ENCODE measurements at places on chromosomes 3 and 15.
A peak's percentile ranks its signal among the peaks of the same experiment; 100 is the strongest.

DNA sequence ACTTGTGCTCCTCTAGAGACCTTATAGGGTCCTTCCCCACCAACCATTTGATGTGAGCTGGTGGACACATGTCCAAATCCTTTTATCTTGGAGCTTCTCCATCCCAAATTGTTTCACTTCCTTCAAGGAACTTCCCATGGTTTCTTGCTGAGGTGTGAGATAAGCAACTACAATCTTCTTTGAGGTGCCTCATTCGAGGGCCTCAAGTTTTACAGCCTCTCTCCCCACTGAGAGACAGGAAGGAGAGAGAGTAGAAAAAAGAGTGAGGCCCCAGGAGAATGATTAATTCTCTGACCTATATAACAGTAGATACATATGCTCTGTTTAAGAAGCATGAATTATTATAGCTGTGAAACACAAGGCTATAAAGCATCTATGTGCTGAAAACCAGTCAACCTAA is 70.5 kb downstream of the SUMF1 start:
- H3K27me3 ChIP-seq = no peaks in the 10 kb centered on the region
- no peak for DNase-seq
- H3K27ac ChIP-seq = no peak overlapping the region
- peaks cover 3% of the 10 kb centered on the region for H3K4me1 ChIP-seq
- H3K4me3 ChIP-seq = no peak overlapping the region
- no peaks in the 10 kb centered on the region for H3K36me3 ChIP-seq

- no peaks in the 10 kb centered on the region for H3K36me3 ChIP-seq
- H3K27ac ChIP-seq = no peak overlapping the region
- peaks cover 4% of the 10 kb centered on the region for H3K27me3 ChIP-seq
- no peaks in the 10 kb centered on the region for H3K4me1 ChIP-seq
- no peak for DNase-seq
- H3K4me3 ChIP-seq = no peak overlapping the region
Measured at GRCh38 chr15:88747111-88747510, 56.1 kb upstream of the ACAN start.

GRCh38 chr15:43376017-43376705 is 5.3 kb downstream of the TUBGCP4 start:
- no peaks in the 10 kb centered on the region for H3K27me3 ChIP-seq
- peak; percentile 52 for DNase-seq
- H3K36me3 ChIP-seq = no peaks in the 10 kb centered on the region
- H3K4me3 ChIP-seq = no peak overlapping the region
- H3K27ac ChIP-seq = no peak overlapping the region

- no peaks in the 10 kb centered on the region for H3K27me3 ChIP-seq
- peaks cover 7% of the 10 kb centered on the region for H3K4me1 ChIP-seq
- no peak overlapping the region for H3K4me3 ChIP-seq
- no peak for DNase-seq
- H3K36me3 ChIP-seq = no peaks in the 10 kb centered on the region
Measured at GRCh38 chr3:37715358-37715757, 146.3 kb upstream of the CTDSPL start.

DNA sequence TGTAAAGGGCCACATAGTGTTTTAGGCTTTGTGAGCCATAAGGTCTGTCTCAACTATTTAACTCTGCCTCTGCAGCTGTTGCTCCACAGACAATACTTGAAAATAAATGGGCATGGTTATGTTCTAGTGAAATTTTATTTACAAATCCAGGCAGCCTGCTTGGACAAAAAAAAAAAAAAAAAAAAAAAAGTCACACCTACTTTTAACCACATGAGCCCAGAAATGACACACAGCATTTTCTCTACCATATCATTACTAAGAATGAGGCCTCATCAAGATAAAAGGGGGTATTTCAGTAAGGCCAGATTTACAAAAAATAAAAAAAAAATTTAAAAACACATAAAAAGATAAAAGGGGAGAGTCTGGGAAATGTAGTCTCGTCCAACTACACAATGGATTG is 1.7 kb upstream of the NGLY1 start:
- H3K27me3 ChIP-seq = no peaks in the 10 kb centered on the region
- no peaks in the 10 kb centered on the region for H3K36me3 ChIP-seq
- no peak overlapping the region for H3K27ac ChIP-seq
- H3K4me3 ChIP-seq = no peak overlapping the region

DNA sequence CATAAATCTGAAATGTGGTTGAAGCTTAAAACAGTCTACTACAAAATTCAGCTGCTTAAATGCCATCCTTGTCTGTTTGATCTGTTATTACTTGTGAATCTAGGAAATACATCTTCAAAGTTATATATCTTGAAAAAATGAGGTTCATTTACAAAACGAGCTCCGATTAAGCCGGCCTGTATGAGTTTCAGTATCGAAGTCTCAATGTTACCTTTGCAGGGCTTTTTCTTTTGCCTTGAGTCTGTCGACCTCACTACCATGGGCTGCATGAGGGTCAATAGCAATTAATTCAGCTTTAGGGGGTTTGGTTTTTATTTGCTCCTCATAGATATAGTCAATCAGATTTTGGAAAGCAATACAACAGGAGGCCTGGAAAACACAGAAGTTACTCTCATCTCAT is 23.2 kb downstream of the ERICH6 start:
- H3K4me3 ChIP-seq = no peak overlapping the region
- no peaks in the 10 kb centered on the region for H3K36me3 ChIP-seq
- no peaks in the 10 kb centered on the region for H3K4me1 ChIP-seq
- H3K27me3 ChIP-seq = no peaks in the 10 kb centered on the region
- H3K27ac ChIP-seq = no peak overlapping the region
- DNase-seq = no peak

- no peak overlapping the region for H3K4me3 ChIP-seq
- no peaks in the 10 kb centered on the region for H3K36me3 ChIP-seq
- no peaks in the 10 kb centered on the region for H3K27me3 ChIP-seq
- no peak overlapping the region for H3K27ac ChIP-seq
Measured at GRCh38 chr15:76625267-76625666, 279.9 kb downstream of the SCAPER start.

Data from hepatocyte (in vitro differentiated cells).